ENCODE measurements at places on chromosomes 2 and 18.
A peak's percentile ranks its signal among the peaks of the same experiment; 100 is the strongest.

- DNase-seq = no peak
Measured at GRCh38 chr2:60440767-60441163, 112.7 kb downstream of the BCL11A start.

- no peak for DNase-seq
Measured at GRCh38 chr2:203603456-203604389, 68.6 kb upstream of the RAPH1 start.

- no peak for DNase-seq
Measured at GRCh38 chr2:88549616-88550292, 77.5 kb downstream of the EIF2AK3 start.

DNA sequence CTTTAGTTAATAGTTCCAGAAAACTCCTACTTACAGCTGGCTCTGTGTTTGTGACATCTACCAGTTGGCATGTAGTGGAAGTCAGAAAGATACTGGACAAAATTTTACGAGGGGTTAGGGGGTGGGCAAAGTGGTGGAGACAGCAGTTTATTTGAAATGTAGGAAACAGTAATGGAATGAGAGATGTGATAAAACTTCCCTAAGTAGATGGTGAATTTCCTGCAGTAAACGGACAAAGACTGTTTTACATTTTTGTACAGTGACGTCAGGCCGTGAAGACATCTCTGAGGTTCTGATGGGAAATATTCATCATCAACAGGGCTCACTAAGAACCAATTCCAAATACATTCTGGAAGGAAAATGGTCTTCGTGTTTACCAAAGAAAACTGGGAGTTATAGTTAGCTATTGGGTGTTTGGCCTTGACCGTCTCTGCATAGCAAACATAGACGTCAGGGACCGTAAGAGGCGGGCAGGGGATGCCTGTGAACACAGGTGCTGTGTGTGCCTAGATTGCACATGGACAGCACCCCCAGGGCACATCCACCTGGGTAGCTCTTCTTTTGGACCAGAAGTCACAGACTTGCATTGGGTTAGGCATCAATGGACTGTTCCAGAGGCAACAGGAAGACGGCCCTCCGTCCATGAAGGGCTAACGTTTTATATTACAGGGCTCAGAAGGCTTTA is 131.5 kb downstream of the ZNF516 start:
- no peak for DNase-seq

DNA sequence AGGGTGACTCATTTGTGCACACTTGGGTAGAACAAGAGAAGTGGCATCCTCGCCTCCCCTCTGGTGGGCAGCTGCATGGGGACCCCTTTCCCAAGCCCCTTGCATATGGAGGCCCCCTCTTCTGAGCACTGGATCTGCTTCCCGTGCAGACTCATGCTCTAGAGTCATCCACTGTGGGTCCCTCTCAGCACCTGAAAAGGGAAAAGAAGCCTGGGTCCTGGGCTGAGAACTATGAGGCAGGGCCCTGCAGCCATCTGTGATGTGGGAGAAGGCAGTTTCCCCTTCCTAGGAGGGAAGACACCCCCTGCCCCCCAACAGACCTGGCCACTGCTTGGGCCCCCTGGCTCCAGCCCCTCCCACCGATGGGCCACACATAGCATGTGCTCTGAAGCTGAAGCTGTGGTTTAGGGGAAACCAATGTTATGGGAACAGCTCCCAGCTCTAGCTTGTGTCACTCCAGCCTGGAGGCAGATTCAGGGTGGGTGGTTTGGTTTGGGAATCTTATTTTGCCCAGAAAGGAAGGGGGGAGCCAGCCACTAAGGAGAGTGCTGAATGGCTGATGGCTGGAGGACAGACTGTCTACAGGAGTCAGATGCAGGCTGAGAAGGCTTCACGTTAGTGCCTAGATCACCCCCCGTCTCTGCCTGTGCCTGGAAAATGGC is 172.8 kb downstream of the GLI2 start:
- no peak for DNase-seq

DNA sequence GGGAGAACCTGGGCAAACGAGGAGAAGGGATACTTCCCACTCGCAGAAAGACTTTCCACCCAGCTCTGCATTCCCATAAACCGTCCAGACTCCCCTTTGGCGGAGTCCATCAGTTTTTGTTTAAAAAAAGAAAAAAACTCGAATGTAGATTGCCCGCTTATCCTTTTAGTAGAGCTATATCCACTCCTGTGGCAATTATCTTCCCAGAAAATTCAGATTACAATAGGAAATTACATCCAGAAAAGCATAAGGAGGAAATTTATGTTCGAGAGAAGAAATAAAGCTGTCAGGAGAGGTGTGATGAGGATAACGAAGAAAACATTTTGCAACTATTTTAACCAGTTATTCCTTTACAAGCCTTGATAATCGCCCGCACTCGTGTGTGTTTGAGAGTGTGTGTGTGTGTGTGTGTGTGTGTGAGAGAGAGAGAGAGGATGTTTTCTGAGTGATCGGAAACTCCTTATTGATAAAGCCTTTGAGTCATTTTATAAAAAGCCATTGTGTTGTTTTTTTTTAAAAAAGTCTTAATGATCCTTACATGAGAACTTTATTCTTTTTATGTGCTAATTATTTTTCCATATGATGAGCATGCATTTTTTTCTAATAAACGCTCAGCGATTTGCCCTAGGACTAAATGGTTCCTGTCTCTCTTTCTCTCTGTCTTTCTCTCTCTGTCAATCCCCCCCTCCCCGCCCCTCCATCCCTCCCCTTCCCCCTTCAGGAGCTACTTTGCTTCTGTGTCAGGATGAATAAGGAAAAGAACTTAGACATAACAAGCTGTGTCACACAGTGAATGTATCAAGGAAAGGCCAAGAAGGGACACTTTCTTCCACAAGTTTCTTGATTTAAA is 1.1 kb upstream of the PPP3R1 start:
- DNase-seq = no peak

GRCh38 chr18:11323359-11323819 is 174.0 kb upstream of the PIEZO2 start:
- no peak for DNase-seq

DNA sequence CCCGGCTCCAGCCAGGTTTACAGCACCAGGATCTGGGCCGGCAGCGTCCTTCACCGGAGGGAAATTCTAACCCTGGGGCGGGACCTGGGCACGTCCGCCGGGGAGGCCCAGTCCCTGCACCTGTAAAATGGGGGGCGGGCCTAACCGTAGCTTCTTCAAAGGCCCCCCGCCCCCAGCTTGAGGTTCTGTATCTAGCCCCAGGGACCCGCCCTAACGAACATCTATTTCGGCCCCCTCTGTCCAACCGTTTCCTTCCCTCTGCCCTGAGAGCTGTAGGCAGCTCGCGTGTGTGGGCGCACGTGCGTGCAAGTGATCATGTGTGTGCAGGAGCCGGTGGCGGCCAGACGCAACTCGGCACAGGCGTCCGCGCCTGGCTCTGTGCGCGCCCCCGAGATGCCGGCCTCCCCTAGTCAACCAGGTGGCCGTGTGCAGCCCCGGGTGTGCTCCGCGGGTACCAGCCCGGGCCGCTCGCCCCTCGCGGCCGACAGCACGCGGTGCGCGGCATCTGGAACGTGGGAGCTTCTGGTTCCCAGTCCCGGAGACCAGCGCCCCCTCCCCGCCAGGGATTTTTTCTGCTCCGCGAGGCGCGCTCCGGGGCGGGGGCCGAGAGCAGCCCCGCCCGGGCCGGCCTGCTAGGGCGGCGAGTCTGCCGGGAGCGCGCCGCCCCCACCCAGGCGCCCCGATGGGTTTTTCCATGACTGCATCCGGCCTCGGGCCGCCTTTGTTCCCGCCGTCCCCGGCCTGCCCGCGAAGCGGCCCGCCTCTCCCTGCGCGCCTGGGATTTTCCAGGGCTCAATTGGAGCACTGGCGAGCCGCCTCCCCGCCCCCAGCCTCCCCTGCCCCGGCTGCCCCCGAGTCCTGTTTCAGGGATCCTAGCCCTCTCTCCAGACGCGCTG is 21.2 kb downstream of the TEX44 start:
- peak; percentile 24 for DNase-seq

GRCh38 chr2:101900375-101900774 is 91.4 kb upstream of the IL1R2 start:
- DNase-seq = no peak

DNA sequence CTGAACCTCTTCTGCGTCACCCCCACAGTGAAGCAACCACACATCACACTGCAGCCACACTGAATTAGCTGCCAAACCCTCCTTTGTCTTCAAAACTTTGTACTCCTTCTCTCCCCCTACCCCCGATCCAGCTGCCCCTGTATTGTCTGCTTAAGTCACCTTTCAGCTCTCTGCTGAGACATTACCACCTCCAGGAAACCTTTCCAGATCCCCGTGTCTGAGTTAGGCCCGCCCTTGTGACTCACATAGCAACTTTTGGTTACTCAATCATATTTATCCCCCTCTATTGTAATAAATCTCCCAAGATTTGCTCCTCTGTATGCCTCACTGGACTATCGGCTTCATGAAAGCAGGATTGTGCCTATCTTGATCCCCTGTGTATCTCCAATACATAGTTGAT is 82.8 kb upstream of the CDCA7 start:
- no peak for DNase-seq

- no peak for DNase-seq
Measured at GRCh38 chr2:201436141-201436540, 15.1 kb downstream of the TRAK2 start.

- DNase-seq = no peak
Measured at GRCh38 chr2:151020411-151020810, 241.3 kb downstream of the RBM43 start.

DNA sequence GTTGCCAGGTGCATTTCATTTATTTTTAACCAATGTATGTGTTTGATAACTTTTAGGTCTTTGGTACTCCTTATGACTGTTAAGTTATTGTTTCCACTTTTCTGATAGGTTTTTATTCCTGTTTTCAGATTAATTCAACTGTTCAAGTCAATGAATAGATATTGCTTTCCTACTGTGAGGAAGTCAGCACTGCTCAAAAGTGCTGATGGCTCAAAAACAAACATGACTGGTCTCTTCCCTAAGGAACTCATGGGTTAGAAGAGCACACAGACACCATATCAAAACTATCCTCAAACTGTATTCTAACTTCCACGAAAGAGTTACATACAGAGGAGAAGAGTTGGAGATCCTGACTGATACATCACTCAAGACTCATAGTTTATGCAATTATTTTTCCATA is 39.9 kb upstream of the REG3G start:
- DNase-seq = no peak

- no peak for DNase-seq
Measured at GRCh38 chr18:77397056-77397455, 147.4 kb downstream of the GALR1 start.

DNA sequence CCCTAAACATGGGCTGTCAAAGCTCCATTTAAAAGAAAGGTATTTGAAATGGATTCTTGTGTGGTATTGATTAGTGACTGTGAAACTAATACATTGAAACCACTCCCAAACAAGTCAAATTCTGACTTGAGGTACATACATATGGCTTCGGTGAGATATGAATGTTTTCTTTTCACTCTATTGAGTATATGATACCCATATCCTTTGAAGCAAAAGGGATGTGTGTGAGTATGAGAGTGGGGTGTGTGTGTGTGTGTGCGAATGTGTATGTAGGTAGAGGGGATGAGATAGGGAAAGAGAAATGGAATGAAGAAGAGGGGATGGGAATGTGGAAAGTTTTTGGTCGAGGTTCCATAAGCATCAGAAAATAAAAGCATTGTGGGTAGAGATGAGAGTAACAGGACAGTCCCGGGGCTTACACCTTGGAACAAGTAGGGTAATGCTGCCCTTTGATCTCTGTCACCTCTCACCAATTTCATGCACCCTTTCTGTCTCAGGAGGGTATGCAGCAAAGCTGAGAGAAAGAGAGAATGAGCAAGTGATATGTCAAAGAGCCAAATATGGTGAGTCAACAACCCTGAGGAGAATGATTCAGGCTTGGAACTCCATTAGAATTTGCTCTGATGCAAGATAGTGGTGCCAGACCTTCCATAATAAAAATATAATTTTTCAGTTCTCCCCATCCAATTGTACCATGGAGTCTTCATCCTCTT is 64.0 kb upstream of the ZEB2 start:
- DNase-seq = no peak

GRCh38 chr2:56047136-56047535 is 123.6 kb upstream of the EFEMP1 start:
- no peak for DNase-seq

DNA sequence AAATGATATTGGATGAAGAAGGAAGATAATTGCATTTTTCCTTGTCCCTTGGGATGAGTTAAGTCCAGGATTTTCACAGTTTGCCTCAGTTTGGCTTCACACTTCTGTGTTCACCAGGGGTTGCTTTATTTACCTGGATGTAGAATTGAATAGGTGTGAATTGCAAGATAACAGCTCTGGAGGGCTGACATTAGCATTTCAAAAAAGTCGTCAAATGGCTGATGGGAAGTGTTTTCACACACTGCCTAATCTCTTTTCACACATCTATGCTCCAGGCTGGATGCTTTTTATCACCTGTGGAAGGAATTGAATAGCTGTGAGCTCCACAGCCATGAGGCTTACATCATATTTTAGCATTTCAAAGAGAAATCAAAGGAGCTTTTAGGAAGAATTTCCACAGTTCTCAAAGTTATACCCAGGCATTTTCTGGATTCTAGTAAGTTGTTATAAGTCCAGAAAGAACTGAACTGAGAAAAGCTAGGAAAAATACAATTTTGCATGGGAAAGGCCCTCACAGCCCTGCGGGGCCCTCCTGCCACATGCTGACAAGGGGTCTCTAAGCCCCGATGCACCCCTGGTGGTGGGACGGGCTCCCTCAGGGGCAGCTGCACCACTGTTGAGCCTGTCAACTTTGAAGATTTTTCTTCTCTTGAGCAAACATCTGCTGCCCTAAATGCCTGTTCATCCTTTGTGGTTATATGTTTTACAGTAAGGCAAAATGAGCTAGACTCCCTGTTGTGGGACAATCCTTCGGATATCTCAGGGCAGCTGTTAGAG is 43.9 kb downstream of the TEX51 start:
- DNase-seq = no peak

DNA sequence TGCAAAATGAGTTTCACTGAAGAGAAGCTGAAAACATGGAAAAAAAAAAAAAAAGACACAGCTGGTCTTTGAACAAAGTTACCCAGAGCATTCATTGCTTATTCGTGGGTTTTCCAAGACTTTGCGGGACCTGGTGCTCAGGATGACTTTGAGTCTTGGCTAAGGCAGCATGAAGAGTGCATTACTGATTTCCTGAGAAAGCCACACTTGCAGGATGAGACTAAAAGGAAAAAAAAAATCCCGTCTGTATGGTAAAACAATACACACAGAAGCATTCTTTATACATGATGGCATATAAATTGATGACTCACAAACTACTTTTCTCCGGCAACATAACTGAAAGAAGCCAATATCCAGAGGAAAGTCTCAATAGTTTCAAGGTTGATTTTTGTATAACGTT is 195.4 kb downstream of the SPP2 start:
- peak; percentile 85 for DNase-seq

GRCh38 chr18:52200406-52200805 is 139.6 kb upstream of the DCC start:
- no peak for DNase-seq

- no peak for DNase-seq
Measured at GRCh38 chr2:167726788-167727187, 520.6 kb downstream of the STK39 start.

Data from SW 1271 (cell line).